A549 treated with RU486 at 1 μM for 4 hours (cell line): ENCODE measurements at places on chromosomes 16 and 17. TPM values are rescaled to one million over a fixed set of nuclear protein-coding genes. Genes with fewer than 3 reads are reported as not detected.

Gene GDPD1
- 0.47 to 1.0 TPM (median 0.83 TPM) in 5 replicates for total RNA-seq

Gene CASKIN1
- total RNA-seq, result 0.26 to 0.95 TPM (median 0.49 TPM) in 5 replicates

Gene PROCA1
- 1.2 to 2.3 TPM (median 1.5 TPM) in 5 replicates for total RNA-seq

Gene MYO15A
- total RNA-seq, result 0.30 to 0.63 TPM (median 0.42 TPM) in 5 replicates

Gene C17orf107
- 0.15 to 0.35 TPM (median 0.30 TPM) in 5 replicates for total RNA-seq

Gene TLCD2
- total RNA-seq, result 0.98 to 1.6 TPM (median 1.5 TPM) in 5 replicates

Gene DOC2B
- total RNA-seq, result 0.76 to 1.1 TPM (median 0.82 TPM) in 5 replicates

Gene ATP2C2
- 0.08 to 0.17 TPM (median 0.09 TPM) in 3 of 5 replicates, not detected in the others for total RNA-seq

Gene SPATA32
- total RNA-seq, result 0.09 to 0.31 TPM (median 0.13 TPM) in 5 replicates

Gene GPRC5C
- 55.3 to 80.4 TPM (median 72.7 TPM) in 5 replicates for total RNA-seq

Gene GRAPL
- 0.22 TPM in 1 of 5 replicates, not detected in the others for total RNA-seq

Gene CLEC19A
- 0.08 to 0.18 TPM (median 0.11 TPM) in 4 of 5 replicates, not detected in the other for total RNA-seq

Gene TBC1D3G
- 0.07 TPM in 1 of 5 replicates, not detected in the others for total RNA-seq

Gene CDC6
- total RNA-seq, result 53.9 to 62.4 TPM (median 58.9 TPM) in 5 replicates

Gene EPN3
- total RNA-seq, result 0.09 to 0.64 TPM (median 0.23 TPM) in 5 replicates

Gene NLE1
- total RNA-seq, result 28.5 to 40.5 TPM (median 37.8 TPM) in 5 replicates

Gene KRT24
- total RNA-seq, result not detected in 5 replicates

Gene G6PC1
- not detected in 5 replicates for total RNA-seq

Gene KREMEN2
- 1.3 to 2.4 TPM (median 2.3 TPM) in 5 replicates for total RNA-seq

Gene ZNF263
- 35.1 to 41.4 TPM (median 40.8 TPM) in 5 replicates for total RNA-seq

Gene YPEL2
- 1.0 to 3.3 TPM (median 3.1 TPM) in 5 replicates for total RNA-seq

Gene FZD2
- 27.7 to 45.7 TPM (median 39.2 TPM) in 5 replicates for total RNA-seq

Gene LPO
- total RNA-seq, result not detected in 5 replicates

Gene RNF222
- not detected in 5 replicates for total RNA-seq

Gene SLC5A10
- 0.08 to 0.31 TPM (median 0.21 TPM) in 5 replicates for total RNA-seq

Gene HBM
- not detected in 5 replicates for total RNA-seq

Gene SCGB1C2
- not detected in 5 replicates for total RNA-seq

Gene FBXW10
- 0.69 to 1.8 TPM (median 1.1 TPM) in 5 replicates for total RNA-seq

Gene BAHCC1
- total RNA-seq, result 9.8 to 14.9 TPM (median 13.0 TPM) in 5 replicates

Gene ABCA9
- not detected in 5 replicates for total RNA-seq

Gene MYH2
- total RNA-seq, result not detected in 5 replicates

Gene SKAP1
- total RNA-seq, result 0.08 TPM in 1 of 5 replicates, not detected in the others

Gene ST6GALNAC1
- total RNA-seq, result 0.07 to 0.81 TPM (median 0.46 TPM) in 3 of 5 replicates, not detected in the others

Gene ODAD4
- total RNA-seq, result 1.2 to 1.7 TPM (median 1.6 TPM) in 5 replicates

Gene ITGAD
- not detected in 5 replicates for total RNA-seq

Gene STAT3
- total RNA-seq, result 75.3 to 78.0 TPM (median 76.5 TPM) in 5 replicates
